Ovary (tissue), 10 donors: ENCODE measurements at places on chromosomes 4 and X.

GRCh38 chrX:20639115-20639514 is 372.4 kb upstream of the RPS6KA3 start:
- no peak for DNase-seq

DNA sequence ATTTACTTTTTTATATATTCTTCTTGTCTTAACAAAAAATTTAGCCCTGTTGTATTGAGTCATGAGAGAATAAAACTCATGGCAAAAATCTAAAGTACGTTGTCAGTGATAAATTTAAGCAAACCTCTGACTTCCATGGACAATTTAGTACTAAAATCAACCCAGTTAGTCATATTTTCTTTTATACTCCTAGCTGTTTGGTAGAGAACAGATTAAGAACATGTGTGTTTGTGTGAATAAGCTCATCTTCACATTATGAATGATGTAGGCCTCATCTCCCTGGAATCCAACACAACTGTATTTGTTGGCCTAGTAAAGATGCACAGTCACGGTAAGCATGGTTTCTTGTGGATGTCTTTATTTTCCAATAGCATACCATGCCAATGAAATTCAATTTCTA is 40.8 kb upstream of the FAM47B start:
- no peak for DNase-seq

DNA sequence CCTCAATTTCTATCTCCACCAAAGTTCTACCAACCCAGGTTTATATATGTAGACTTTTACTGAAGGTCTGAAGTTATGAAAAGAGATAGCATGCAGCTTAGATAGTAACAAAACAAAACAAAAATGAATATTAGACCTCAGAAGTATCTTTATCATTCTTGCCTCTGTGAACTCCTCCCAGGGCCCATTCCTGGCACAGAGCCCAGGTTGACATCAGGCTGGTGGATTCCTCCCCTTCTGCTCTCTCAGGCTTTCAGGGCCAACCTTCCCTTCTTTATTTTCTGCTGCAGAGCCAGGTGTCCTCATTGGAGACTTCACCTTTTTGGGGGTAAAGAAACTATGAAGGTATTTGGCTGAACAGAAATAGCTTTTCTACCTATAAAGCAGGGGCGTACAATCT is 112.8 kb upstream of the PITX2 start:
- no peak for DNase-seq

DNA sequence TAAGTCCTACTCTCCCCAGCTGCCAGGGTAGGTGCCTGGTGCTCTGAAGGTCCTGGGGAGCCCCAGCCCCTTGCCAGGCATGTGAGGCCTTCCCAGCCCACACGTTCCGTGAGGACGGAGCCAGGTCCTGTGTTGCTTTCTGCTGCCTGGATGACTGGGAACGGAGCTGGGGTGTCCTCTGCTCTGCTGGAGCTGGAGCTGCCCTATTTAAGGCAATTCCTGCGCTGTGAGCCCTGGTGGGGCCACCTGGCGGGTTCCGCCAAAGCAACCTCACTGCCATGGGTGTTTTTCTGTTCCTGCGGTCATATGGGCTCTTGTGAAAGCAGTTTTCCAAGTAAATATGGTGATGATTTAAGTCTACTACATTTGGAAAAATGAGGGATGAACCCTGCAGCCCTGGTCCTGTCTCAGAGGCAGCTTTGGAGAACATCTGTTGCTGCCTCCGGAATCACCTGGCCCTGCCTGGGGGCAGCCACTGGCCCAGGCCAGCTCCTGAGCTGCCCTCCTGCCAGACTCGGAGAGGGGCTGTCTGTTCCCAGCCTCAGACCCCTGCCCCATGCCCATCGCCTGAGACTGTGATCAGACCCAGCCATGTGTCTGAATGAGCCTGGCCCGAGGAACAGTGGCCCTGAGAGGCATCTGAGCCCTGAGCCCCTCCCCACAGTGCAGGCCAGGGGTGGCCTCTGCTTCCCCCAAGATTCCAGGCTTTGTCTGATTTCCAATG is 33.2 kb downstream of the FGFRL1 start:
- peak; percentile 44 for DNase-seq

DNA sequence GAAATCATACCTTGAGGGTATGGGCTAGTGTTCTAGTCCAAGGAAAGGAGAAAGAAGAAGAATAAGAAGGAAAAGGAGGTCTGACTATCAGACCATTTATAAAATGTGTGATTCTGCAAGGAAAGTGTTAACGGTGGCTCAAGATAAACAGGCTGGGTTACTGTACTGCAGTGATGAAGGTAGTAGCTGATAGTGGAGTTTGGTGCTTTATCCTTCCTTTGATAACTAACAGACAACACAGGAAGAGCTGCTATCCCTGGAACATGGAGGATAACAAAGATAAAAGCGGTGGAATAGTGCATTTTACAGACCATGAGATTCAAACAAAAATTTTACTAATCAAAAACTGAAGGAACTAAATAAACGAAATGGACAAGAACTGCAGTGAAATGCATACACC is 2.6 kb downstream of the UNC5C start:
- DNase-seq = no peak

- DNase-seq = no peak
Measured at GRCh38 chr4:27305246-27305645, 444.6 kb downstream of the STIM2 start.

GRCh38 chr4:159284113-159284512 is 181.2 kb downstream of the RAPGEF2 start:
- no peak for DNase-seq

- no peak for DNase-seq
Measured at GRCh38 chr4:85228264-85228663, 246.7 kb upstream of the ARHGAP24 start.

- DNase-seq = no peak
Measured at GRCh38 chrX:23786268-23786815, 3.4 kb downstream of the SAT1 start.

GRCh38 chr4:141027421-141027820 is 105.8 kb downstream of the RNF150 start:
- no peak for DNase-seq

GRCh38 chr4:62448911-62449310 is 1248.8 kb downstream of the ADGRL3 start:
- DNase-seq = no peak

DNA sequence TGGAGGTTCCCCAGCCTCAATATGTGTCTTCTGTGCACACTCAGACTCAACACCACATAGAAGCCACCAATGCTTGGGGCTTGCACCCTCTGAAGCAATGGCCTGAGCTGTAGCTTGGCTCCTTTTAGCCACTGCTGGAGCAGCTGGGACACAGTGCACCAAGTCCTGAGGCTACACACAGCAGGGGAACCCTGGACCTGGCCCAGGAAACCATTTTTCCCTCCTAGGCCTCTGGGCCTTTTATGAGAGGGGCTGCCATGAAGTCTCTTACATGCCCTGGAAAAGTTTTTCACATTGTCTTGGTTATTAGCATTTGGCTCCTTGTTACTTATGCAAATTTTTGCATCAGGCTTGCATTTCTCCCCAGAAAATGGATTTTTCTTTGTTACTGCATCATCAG is 306.2 kb downstream of the CPXCR1 start:
- DNase-seq = no peak

GRCh38 chr4:107906458-107907100 is 24.8 kb upstream of the CYP2U1 start:
- DNase-seq = no peak

DNA sequence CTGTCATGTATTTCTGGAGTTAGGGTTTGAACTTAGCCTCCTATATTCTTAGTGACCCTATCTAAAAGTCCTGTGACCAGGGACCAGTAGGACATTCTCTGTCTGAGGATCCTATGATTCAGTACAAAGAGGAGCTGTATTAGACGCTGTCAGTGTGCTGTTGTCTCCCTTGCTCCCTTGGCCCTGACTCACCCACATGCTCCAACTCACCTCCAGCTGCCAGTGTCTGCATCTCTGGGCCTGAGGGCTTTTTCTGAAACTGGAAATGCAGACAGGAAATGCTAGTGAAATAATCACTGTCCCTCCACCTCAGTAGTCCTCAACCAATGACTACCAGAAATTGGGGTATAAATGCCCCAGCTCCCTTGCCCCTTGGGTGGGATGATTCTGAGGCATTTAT is 535.3 kb upstream of the RPS6KA3 start:
- DNase-seq = no peak

DNA sequence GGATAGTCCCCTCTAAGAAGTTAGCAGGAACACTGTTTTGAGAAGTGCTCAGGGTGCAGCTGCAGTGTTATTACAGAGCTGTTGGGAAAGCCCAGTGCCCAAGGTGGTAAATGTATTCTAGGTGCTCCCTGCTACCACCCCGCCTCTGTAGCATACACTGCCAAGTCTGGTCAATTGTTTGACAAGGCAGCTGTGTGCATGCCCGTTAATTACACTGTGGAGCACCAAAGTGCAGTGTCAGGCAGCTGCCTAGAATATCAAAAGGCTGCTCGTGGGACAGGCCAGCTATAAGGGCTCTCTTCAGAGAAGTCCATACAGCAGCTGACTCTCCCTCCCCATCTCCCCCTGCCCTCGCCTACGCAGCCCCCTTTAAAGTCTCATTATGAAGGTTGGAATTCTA is 99.9 kb upstream of the KLHL13 start:
- no peak for DNase-seq

DNA sequence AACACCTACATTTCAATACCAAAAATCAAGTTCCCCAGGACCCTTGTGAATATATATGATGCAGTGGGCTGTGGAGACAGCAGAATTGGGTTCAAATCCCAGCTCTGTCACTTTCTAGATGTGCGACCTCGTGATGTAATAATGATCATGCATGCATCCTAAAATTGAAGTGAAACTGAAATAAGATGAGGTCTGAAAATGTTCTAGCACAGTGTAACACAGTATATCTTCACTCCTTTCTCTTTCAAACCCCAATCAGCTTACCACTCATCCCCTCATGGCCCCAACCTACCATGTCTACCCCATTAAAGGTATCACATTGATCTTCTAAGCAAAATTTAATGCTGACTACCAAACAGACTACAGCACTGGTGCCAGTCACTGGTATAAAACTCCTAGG is 69.9 kb upstream of the BRS3 start:
- DNase-seq = no peak

- DNase-seq = peak; percentile 59
Measured at GRCh38 chr4:168153596-168154440, 61.5 kb downstream of the ANXA10 start.

DNA sequence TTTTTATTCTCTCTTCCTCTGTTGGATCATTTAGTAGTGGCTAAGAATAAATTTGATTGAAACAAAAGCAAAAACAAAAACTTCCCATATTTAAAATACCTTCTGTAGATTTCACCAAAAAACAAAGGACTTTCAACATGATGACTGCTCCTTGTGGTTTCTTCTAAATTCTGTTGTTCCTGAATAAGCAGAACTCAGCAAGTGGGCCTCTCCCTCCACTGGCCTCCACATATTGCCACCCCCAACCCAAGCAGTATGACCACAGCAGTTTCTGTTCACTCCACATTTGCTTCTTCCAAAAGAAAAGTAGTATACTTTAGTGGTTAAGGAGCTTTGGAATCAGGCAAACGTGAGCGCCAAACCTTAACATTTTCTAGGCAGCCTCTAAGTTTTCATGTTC is 114.7 kb downstream of the COX18 start:
- DNase-seq = no peak

DNA sequence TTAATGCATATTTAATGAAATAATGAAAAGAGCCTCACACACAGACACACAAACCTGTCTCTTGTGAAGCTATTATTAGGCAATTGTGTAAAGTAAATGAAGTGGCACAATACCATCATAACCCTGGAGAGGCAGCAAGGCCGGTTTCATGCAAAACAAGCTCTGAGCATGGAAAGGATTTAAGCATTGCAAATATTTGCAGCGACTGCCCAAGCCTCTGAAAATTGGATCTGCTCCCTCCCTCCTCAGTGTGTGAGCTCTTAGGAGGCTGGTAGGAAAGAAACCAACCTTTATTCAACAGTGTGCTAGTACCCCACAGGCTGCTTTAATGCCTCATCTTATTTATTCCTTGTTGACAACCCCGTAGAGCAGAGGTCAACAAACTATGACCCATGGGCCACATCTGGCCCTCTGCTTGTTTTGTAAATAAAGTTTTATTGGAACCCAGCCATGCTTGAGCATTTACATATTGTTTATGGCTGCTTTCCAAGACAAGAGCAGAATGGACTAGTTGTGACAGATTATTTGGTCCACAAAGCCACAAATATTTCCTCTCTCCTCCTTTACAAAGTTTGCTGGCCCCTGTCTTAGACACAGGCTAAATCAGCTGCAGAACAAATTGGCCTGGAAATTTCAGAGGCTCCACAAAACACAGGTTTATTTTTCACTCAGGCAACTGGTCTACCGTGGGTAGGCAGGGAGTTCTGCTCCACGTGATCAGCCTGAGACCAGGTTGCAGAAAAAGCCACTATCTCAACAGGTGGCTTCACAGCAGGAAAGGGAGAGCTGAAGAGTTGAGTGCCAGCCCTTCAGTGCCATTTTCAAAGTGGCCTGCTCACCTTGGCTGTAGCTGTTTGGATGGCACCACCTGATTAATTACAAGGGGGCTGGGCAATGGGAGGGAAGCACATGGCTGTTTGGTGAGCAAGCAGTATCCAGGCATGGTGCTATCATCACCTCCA is 16.8 kb downstream of the RS1 start:
- no peak for DNase-seq

DNA sequence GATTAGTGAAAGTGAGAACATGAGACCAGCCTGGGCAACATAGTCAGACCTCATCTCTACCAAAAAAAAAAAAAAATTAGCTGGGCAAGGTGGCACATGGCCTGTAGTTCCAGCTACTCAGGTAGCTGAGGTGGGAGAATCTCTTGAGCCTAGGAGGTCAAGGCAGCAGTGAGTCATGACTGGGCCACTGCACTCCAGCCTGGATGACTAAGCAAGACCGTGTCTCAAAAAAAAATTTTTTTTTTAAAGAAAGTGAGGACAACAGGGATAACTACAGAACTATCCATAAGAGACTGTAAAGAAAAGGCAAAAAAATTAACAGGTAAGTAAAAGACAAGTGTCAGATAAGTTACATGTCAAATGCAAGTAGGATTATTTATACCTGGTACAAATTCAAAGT is 13.5 kb upstream of the SPP1 start:
- DNase-seq = no peak

DNA sequence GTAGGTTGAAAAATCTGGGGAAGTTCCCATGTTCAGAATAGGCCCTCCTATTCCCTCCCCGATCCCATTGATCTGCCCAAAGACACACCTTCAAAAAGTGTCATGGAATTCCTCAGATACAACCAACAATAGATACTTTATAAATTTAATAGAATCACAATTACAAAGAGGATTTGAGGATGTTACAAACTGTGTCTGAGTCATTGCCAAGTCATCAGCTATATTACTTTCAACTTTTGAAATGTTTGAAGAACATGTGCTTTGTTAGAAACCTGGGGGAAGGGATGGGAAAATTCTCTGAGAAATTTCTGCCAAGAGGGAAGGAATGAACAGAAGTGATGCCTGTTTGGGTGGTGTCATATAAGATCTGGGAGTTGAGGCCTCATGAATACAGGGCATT is 46.7 kb downstream of the KCNIP4 start:
- no peak for DNase-seq
